Sigmoid colon (tissue), 7 donors: ENCODE measurements at places on chromosomes 1 and 21. TPM values are rescaled to one million over a fixed set of nuclear protein-coding genes. Genes with fewer than 3 reads are reported as not detected.

DNA sequence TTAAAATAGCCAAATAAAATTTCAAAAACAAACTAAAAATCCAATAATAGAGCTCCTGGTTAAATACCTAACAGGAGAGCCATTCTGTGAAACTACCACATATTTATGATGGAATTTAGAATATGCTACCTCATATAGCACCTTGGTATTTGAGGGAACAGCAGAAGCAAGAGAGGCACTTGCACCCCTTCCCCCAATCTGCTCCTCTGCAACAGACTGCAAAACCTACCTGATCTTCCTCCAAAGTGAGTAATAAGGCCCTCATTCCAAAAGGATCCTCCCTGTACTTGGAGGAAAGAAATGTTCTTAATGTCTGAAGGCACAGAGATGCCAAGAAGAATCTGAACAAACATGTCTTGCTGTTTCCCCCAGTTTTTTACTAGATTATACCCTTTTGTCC is 28.1 kb upstream of the RNPC3 start:
- DNase-seq, result no peak

LEMD1 gene
- total RNA-seq, result not detected

GRCh38 chr1:232554409-232554808 is 75.5 kb downstream of the SIPA1L2 start:
- no peak for DNase-seq

- DNase-seq, result no peak
Measured at GRCh38 chr1:178928976-178929375, 58.1 kb upstream of the ANGPTL1 start.

HAO2 gene
- total RNA-seq, result not detected

DNA sequence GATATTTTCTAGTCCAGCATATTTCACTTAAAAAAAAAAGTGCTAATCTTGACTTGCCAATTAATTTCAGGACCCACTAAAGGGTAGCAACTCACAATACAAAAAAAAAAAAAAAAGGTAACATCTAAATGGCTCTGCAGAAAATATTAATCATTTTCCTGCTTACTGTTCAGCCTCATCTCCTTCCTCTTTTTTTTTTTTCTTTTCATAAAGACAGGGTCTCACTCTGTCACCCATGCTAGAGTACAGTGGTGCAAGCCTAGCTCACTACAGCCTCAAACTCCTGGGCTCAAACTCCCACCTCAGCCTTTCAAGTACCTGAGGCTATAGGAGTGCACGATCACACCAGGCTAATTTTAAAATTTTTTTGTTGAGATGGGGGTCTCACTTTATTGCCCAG is 30.4 kb downstream of the TTC13 start:
- no peak for DNase-seq

DNA sequence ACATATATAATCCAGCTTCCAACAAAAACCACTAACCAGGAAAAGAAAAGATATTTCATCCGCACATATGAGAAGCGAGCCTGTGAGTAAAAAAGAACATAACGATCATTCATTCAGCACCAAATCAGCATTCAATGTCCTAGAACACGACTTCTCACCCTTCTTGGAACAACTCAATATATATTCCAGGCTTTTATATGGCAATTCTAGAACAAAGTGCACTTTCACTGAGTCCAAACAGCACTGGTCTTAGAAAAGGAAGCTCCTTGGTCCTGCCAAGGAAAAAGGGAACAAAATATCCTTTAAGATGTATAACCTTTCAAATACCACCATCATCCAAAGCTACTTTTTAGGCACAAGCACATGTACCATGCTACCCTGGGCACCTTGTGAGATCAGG is 44.5 kb downstream of the RPL5 start:
- no peak for DNase-seq

DNA sequence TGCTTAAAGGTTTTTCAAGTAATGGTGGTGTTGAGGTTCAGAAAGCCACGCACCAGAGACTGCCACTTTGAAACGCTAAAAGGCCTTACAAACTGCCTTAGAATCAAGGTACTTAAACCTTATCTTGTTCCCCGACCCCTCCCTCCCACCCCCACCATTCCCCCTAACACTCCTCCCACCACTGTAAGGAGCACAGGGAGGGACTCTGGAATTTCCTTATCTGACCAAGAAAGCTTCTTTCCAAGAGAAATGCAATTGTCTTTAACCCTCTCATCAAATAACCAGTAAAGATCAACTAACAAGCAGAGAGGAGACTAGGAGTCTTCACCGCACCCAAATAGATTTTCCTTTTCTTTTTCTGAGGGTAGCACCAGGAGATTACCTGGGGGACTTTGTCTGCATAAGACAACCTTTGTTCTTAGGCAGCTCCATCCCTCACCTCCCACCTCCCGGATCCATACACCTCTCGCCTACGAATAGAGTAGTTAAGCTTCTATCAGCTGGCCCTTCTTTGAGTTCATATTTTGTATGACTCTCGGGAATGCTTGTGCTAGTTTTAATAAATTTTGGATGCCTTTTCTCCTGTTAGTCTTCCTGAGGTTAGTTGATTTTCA is 137.7 kb upstream of the ADGRL2 start:
- no peak for DNase-seq

DNA sequence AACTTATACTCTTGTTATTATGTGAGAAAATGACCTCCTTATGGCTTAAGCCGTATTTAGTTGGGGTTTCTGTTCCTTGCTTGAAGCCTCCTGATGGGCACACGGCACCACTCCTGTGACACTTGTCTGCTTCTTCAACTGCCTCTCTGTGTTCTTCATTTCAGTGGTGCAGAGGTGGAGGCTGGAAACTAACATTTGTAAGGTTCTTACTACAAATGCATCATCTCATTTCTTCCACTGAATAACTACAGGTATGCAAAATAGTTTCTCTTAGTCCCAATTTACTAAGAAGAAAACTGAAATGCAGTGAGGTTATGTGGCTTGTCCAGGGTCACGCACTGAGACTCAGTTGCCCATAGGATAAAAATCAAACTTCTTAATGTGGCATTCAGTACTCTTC is 23.6 kb upstream of the ZNF362 start:
- no peak for DNase-seq

- DNase-seq, result peak; percentile 68
Measured at GRCh38 chr1:153540394-153541361, at the start of gene S100A5. S100A5 (minus strand) TSS chr1:153540934; CDS start chr1:153540191, 743 bp downstream.

ASTN1 gene
- total RNA-seq, result 0.49 TPM

E2F2 gene
- total RNA-seq, result not detected

SPRR3 gene
- not detected for total RNA-seq

GRCh38 chr1:232282498-232282897 is 347.4 kb downstream of the SIPA1L2 start:
- DNase-seq, result no peak

DNA sequence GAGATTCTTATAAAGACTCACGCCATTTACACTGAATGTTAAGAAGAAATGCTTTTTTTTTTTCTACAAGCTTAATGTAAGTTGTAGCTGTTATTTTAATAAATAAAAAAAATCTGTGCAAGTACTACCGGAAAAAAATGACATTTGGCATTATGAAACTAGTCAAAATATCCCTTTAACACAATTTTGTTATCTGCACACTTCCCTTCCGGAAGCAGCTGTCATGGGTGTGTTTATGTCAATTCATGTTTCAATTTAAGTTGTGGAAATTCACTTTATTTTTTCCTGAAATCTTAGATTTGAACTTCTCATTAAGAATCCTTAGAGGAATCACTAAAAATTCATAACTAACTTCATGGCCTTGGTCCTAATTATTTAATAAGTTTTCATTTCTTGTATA is 308.1 kb downstream of the KCTD3 start:
- DNase-seq, result no peak

DNA sequence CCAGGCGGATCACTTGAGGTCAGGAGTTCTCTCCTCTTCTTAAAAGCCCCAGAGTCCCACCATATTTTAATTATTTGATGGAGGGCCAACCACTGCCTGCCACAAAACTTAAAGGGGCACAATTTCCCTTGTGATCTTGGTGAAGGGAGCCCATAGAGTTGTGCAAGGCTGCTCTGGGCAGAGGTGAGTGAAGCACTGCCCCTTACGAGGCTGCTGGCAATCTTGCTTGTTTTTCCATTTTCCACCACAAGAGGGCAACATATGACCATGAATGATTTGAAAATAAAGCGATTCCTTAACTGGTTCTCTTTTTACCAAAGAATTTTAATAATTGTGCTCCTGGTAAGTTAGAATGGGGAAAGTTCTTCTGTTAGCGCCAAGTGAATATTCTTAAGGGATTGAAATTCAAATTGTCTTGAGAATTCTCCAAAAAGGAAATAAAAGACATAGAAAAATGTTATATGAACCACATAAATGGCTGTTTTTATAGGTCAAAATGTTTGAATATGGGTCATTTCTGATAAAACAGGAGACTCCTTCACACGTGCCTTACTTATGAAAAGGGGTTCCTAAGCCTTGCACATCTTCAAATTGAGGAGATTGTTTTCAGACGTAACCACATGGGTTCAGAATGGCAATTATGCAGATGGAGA is 22.7 kb downstream of the PGM1 start:
- peak; percentile 73 for DNase-seq

DNA sequence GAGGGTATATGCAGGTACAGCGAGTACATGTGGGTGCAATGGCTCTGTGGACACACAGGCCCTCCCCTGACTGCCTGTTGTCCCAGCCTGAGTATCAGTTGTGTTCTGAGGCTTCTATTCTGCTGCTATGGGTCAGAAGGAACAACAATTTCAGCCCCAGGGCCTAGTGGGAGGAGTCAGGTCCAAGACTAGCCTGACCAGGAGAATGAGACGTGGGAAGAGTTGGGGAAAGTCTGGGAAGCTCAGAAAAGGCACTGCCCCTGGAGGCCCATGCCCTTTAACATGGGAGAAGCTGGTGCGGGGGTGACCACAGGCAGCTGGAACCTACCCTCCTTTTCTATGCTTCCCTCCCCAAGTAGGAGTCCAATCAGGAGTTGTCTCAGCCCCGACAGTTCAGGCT is 7.7 kb downstream of the IGSF8 start:
- no peak for DNase-seq

IGSF3 gene
- total RNA-seq, result 7.2 TPM

GRCh38 chr1:148317288-148317985 is 165.4 kb upstream of the NBPF11 start:
- no peak for DNase-seq

DNA sequence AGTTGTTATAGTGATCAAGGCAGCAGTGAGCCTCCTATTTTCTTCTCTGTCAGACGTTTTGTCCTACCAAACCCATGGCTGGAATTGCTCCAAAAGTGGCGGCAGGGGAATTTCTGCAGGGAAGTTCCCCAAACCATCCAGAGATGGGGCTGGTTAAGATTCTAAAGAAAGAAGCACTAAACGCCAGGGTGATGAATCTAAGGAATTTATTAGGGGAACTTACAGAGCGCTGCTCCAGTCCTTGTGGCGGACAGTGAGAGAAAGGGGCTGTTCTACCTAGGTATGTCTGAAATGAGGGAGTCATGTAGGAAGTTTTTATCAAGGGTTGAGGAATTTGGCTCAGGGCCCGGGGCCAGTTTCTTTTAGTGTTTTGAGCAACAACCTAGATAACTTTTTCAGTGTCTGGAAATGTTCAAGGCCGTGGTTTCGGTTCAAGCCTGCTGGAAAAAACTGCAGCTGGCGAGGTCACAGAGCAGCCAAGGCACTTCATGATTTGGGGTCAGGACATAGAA is 222.4 kb upstream of the B3GALT2 start:
- peak; percentile 81 for DNase-seq

NFASC gene
- total RNA-seq, result 105 TPM

GRCh38 chr1:200938955-200939354 is 44.3 kb downstream of the INAVA start:
- DNase-seq, result no peak

- no peak for DNase-seq
Measured at GRCh38 chr1:233442026-233442780, 114.7 kb downstream of the MAP3K21 start.

DPH5 gene
- 24.5 TPM for total RNA-seq

DNA sequence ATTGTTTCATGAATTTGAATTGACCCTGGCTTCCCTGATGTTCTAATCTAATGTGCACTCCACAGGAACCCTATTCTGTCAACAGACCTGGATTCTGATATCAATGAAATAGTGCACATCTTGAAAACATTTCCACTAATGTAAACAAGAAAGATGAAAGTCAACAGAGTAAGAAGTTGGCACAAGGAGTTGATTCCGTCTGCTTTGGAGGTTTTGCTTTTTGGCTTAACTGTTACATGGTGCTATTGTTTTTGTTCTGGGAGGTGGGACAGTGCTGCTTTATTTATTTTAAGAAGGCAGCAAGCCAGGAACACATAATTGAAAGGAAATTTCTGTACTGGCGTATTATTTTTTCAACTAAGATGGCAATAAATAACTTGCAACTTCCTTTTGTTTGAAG is 73.3 kb downstream of the LEPR start:
- DNase-seq, result no peak

EDN2 gene
- 2.2 TPM for total RNA-seq

MAB21L3 gene
- under 0.01 TPM for total RNA-seq

HOOK1 gene
- 1.5 TPM for total RNA-seq

GRCh38 chr1:246784621-246785493 is 60.6 kb downstream of the SCCPDH start:
- no peak for DNase-seq

B3GALT5 gene
- total RNA-seq, result 1.4 TPM

- no peak for DNase-seq
Measured at GRCh38 chr1:218679391-218679790, 334.3 kb downstream of the TGFB2 start.

DNA sequence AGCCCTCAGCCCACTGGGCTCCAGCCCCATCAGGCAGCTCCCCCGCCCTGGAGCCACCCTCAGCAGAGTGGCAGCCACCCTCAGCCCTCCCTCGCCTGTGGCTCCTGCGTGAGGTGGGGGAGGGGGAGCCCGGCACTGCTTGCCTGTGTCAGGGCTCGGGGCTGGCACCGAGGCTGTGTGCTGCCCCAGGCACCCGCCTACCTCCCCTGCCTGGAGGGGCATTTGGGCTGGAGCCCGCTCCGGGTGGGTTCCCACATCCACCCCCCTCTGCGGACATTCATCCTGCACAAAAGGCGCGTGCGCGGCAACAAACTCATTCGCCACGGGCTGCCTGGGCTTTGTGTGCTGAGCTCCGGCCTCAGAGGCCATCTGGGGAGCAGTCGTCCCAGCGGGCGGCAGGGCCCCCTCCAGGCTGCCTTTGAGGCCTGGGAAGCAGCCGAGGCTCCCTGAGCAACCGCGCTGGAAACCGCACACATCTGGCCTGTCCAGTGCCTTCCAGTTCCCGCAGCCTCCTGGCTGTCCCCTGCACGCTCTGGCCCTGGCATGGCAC is 12.6 kb upstream of the TNFRSF14 start:
- no peak for DNase-seq

SLC25A34 gene
- total RNA-seq, result 1.7 TPM

DNA sequence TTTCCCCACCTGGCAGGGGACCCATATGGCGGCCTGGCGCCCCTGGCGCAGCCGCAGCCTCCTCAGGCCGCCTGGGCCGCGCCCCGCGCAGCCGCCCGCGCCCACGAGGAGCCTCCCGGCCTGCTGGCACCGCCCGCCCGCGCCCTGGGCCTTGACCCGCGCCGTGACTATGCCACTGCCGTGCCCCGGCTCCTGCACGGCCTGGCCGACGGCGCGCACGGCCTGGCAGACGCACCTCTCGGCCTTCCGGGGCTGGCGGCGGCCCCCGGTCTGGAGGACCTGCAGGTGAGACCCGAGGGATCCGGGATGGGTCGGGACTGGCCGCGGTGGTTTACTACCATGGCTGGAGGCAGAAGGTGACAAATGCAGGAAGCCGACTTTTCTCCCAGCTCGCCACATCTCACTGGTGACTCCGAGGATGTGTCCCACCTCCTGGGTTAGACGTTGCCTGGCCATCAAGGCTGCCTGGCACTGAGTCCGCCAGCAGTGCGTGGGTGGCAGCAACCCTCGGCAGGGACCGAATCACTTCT is 1.1 kb downstream of the TFAP2E start:
- no peak for DNase-seq

BCAN gene
- 2.9 TPM for total RNA-seq

FCER1G gene
- 52.4 TPM for total RNA-seq

CYYR1 gene
- total RNA-seq, result 7.5 TPM

GRCh38 chr1:232499188-232499587 is 130.7 kb downstream of the SIPA1L2 start:
- no peak for DNase-seq
